NCI-H1930 (cell line): ENCODE measurements at places on chromosomes 7 and 10.

- DNase-seq = no peak
These were observed 28.9 kb upstream of the NPY start for GRCh38 chr7:24255139-24255538.

GRCh38 chr10:33716501-33717267 is 382.2 kb upstream of the NRP1 start:
- no peak for DNase-seq

DNA sequence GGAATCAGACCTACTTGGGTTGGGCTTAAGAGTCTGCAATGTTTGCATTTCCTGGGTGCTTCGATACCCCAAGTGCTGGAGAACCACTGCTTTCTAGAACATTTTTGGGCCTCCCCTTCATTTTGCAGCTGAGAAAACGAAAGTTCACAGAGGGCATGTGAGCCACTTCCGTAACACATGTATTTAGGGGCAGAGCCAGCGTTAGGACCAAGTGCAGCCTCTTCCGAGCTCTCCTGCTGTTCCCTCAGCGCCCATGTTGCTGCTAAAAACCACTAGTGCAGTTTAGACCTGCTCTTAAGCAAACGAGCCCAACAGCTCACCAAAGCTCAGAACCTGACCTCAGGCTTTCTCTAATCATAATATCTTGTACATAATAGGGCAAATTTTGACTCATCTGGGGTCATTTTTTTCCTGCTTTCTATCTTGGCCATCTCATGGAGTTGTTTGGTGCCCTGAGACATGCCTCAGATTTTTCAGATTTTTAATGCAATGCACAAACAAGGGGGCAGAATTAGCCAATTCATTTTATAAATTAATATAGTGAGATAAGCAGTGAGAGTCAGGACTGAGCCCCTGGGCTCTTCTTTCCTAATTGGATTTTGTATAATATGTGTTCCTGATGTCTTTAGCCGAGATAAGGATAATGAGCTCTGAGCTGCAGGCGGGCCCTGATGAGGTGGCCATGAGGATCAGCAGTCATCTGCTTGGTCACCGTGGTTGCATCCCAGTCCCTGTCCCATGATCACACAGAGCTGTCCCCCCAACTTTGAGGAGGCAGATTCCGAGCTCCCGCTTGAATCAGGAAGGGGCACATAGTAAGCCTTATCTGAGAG is 12.9 kb downstream of the BAG3 start:
- DNase-seq = no peak

DNA sequence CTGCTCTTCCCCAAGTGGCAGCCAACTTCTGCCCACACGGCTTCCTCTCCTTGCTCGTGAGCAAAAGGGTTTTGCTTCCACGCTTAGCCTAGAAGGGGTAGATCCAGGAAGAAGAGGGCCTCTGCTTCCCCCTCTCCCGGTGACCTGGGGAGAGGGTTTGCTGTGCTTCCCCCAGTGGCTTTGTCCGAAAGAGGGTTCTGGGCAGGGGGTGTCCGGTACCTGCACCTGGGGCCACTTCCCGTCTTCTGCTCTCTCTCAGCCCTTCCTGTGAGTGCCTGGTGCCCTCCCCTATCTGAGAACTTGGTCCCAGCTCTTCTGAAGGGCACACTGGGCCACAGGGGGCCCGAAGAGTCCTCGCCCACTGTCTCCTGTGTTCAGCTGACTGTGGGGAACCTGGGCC is 11.3 kb downstream of the JAKMIP3 start:
- DNase-seq = no peak

- no peak for DNase-seq
These were observed 11.2 kb upstream of the GSTK1 start for GRCh38 chr7:143252006-143252405.

DNA sequence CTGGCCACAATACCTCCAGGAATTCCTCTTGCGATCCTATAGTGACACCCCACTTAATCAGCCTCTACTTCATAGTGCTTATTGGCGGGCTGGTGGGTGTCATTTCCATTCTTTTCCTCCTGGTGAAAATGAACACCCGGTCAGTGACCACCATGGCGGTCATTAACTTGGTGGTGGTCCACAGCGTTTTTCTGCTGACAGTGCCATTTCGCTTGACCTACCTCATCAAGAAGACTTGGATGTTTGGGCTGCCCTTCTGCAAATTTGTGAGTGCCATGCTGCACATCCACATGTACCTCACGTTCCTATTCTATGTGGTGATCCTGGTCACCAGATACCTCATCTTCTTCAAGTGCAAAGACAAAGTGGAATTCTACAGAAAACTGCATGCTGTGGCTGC is 56.8 kb downstream of the GPR141 start:
- DNase-seq = no peak

GRCh38 chr10:89235073-89235798 is 16.3 kb downstream of the LIPA start:
- DNase-seq = no peak

- DNase-seq = no peak
These were observed 225.6 kb upstream of the IGFBP3 start for GRCh38 chr7:46146454-46147255.

DNA sequence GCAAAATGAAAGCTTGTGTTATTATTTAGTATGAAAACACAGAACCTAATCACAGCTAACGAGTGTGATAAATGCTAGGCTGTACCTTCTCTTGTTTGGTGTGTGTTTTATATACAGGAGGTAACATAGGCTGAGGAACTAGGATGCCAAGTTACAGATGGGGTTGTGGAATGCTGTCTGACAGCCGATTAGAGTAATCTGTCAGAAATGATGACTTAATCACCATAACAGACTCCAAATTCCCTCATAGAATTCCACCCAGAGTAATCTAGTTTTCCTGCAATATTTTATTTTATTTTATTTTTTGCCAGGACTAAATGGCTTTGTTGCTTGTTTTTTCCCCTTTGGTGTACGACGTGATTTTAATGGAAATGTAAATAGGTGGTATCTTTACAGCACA is 221.2 kb downstream of the CELF2 start:
- no peak for DNase-seq

- no peak for DNase-seq
These were observed 387.1 kb downstream of the INHBA start for GRCh38 chr7:41315764-41316163.

DNA sequence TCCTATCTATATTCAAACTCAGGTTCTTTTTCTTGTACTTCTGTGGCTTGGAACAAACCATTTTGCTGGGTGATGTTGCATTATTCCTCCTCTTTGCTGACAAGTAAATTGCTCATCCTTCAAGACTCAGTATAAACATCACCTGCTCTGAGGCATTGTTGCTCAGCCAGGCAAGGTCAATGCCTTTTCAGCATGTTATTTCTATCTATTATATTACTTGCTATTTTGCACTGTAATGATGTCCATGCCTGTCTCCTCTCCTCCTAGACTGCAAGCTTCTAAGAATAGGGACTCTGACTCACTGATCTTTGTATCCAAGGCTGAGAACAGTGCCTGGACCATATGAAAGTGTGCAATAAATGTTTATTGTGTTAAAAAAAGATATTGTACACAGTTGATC is 293.8 kb downstream of the RNLS start:
- no peak for DNase-seq

DNA sequence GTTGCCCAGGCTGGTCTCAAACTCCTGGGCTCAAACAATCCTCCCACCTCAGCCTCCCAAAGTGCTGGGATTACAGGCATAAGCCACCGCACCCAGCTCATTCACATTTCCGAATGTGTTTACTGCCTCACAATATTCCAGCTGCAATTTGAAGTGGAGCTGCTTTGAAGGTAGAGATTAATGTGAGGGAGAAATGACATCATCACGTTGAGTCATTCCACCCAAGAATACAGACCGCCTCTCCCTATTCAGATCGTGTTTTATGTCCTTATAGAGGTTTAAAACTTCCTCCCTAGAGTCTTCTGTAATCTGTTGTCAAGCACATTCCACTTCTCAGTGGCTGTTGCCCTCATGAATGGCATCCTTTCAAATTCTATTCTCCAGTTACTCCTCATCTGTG is 100.4 kb upstream of the PDGFA start:
- no peak for DNase-seq

- no peak for DNase-seq
These were observed 19.2 kb upstream of the TTYH3 start for GRCh38 chr7:2612445-2613097.

- DNase-seq = no peak
These were observed 224.8 kb upstream of the IMMP2L start for GRCh38 chr7:111787099-111787498.

DNA sequence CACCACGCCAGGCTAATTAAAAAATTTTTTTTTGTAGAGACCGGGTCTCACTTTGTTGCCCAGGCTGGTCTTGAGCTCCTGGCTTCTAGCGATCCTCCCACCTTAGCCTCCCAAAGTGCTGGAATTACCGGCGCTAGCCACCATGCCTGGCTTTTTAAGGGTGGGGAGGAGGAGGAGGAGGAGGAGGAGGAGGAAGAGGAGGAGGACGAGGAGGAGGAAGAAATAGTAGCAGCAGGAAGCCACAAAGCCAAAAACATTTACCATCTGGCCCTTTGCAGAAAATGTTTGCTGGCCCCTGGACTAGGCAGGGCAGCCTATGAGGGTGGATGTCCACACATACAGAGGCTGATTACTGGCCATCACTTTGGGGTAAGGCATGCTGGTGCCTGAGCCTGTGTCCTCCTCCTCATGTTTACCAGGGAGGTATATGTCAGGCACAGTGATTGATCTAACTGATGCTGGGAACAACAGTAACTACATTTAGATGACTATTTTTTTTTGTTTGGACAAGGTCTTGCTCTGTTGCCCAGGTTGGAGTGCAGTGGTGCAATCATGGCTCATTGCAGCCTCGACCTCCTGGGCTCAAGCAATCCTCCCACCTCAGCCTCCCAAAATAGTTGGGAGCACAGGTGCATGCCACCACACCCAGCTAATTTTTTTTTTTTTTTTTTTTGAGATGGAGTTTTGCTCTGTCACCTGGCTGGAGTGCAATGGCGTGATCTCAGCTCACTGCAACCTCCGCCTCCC is 122.1 kb downstream of the HIP1 start:
- no peak for DNase-seq

DNA sequence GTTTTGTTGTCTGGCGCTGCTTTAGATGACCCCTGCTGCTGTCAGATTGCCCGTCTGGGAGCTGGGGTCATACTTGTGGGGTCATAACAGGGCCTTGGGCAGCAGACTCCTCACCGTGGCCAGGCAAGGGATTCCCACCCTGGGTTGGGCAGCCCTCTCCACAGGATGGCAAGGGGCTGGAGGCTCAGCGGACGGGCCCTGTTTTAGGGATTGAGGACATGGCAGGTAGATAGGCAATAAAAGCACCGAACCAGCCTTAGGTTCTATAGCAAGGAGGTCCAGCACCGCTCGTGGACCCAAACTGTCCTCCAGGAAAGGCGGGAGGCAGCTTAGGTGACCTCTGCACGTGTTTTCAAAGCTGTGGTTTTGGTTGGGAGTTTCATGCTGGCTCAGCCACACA is 60.0 kb downstream of the GRK5 start:
- no peak for DNase-seq

DNA sequence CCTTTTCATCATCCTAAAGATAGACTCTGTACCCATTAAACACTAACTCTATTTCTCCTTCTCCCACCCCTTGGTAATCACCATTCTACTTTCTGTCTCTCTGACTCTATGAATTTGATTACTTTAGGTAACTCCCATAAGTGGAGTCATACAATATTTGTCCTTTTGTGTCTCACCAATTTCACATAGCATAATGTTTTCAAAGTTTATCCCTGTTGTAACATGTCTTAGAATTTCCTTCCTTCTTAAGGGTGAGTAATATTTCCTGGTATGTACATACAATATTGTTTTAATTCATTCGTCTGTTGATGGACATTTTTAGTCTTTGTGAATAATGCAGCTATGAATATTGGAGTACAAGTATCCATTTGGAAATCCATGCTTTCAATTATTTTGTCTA is 50.9 kb upstream of the CDCA7L start:
- no peak for DNase-seq

- no peak for DNase-seq
These were observed 287.6 kb downstream of the LRMDA start for GRCh38 chr10:75718991-75719390.

DNA sequence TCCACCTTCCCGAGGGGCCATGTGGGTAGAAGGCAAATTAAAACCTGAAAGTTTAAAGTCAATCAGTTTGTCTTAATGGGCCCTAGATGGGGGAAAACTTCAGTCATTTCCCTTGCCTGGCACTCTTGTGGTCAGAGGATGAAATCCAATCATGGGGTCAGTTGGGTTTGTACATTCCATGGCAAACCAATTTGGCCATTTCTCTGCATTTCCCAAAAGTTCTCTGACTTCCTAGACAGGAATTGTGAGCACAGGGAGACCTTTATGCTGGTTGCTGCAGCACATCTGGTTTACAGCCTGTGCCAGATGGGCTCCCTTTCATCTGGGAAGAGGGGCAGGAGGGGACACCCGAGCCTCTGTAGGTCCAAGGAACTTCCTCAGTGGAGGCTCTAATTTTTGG is 113.0 kb downstream of the CYP26A1 start:
- DNase-seq = no peak

GRCh38 chr7:5507013-5507412 is 83.4 kb upstream of the TNRC18 start:
- no peak for DNase-seq

DNA sequence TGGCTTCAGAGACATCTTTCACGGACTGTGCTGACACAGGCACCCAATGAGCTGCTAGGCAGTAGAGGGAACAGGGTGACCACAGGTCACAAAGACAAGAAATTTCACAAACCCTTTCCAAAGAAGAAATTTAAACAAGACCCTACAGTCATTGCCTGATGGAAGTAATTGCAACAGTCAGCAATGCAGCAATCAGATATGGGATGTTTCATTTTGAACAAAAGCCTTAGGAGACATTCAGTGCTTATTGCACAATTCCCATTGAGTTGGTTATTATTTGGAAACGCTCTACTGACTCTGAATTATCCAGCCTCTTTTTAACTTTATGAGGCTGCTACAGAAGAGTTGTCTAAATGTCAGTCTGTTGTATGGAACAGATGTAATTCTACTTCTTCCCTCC is 85.5 kb downstream of the ETV1 start:
- DNase-seq = peak; percentile 63

- DNase-seq = no peak
These were observed 83.4 kb upstream of the KCND2 start for GRCh38 chr7:120189623-120190022.

- no peak for DNase-seq
These were observed 346.8 kb upstream of the ETV1 start for GRCh38 chr7:14336256-14336655.

GRCh38 chr10:31908157-31908556 is 20.5 kb downstream of the ARHGAP12 start:
- no peak for DNase-seq

DNA sequence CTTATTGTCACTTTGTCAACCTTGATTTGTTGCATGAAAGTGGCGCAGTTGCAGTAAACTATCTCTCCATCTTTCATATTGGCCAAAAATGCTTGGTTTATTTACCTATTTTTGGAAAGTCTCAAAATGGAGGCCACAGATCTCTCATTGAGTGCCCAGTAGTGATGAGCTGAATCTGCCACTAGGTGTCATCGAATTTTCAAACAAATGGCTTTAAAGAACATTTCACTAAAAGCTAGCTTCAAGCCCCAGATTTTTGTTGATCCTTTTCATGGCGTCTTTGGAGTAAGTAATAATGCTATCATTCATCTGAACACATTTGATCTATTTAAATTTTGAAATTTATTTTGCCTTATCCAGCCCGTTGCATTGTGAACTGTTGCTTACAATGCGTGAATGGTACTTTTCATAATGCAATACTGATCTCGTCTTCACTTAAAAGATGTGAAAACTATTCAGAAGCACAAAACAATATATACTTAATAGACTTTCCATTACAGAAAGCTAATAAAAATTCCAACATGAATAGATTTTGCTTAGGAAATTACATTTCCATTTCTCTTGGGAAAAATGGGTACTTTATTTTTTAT is 236.2 kb downstream of the DNAJB9 start:
- DNase-seq = no peak

- DNase-seq = no peak
These were observed 20.7 kb downstream of the WAPL start for GRCh38 chr10:86500846-86501245.
